ENCODE measurements at places on chromosomes 5 and 9. TPM values are rescaled to one million over a fixed set of nuclear protein-coding genes. Genes with fewer than 3 reads are reported as not detected.

DNA sequence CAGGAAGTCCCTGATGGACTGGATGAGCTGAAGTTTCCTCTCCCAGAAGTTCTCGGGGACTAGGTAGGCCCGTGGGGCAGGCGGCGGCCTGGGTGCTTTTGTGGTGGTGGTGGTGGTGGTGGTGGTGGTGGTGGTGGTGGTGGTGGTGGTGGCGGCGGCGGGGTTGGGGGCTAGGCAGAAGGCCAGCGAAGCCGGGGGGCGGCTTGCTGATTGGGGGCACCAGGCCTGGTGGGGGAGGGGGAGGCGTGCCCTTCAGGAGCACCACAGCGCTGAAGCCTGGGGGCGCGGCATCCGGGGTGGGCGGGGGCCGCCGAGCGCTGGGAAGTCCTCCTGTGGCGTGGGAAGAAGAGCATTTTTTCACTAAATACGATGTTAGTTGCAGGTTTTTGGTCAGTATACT, 26.9 kb downstream of the SPATA31C1 start:
- DNase-seq: no peak

- no peak for DNase-seq
These were observed 208.4 kb upstream of the MPDZ start for GRCh38 chr9:13487936-13488335.

GRCh38 chr9:117343427-117343826, 71.4 kb downstream of the ASTN2 start:
- no peak for DNase-seq

GRCh38 chr9:33661176-33661575, 134.2 kb upstream of the PRSS3 start:
- DNase-seq: no peak

GRCh38 chr9:15697446-15697851, 144.6 kb downstream of the CCDC171 start:
- no peak for DNase-seq

Gene TAS2R1
- not detected for total RNA-seq

GRCh38 chr9:4826417-4827166, 33.8 kb downstream of the RCL1 start:
- no peak for DNase-seq

GRCh38 chr5:145237843-145238242, 597.3 kb downstream of the PRELID2 start:
- DNase-seq: no peak

GRCh38 chr9:123511326-123512277, 155.6 kb downstream of the CRB2 start:
- DNase-seq: no peak

Gene NDUFS6
- 71.5 TPM for total RNA-seq

Data from right cardiac atrium (tissue), 5 donors.